Activated CD4-positive, alpha-beta T cell treated with anti-CD3 and anti-CD28 coated beads for 36 hours (primary cell): ENCODE measurements at places on chromosomes 2 and 18. TPM values are rescaled to one million over a fixed set of nuclear protein-coding genes. Genes with fewer than 3 reads are reported as not detected.

DNA sequence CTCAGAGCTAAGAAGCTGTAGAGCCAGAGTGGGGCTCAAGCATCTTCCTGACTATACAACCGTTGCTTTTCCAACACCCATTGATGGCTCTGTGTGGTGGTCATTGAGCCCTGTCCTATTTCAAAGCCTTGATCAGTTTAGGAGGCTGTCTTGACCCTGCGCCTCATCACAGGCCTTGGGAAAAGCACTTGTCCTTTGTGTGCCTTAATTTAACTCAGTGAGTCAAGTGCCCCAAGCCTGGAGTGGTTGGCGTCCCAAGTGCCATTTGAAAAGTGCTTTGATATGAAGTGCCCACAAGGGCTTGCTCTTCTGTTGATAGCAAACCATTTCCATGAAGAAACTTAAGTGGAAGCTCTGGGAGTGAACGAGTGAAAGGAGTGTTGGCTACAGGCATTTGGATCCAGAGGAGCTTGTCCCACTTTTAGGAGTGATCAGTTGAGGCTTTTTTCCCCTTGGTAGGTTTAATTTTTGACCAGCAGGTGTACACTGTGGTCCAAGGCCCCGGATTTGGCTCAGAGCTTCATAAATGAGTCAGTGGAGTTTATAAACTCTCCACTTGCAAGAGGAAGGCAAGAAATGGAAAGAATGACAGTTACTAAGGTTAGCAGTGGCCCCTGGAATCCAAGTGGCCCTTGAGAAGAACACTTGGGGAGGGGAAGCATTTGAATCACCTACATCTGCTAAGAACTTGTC, 50.3 kb downstream of the ACTR2 start:
- H3K4me1 ChIP-seq = peaks cover 12% of the 10 kb centered on the region
- H3K27ac ChIP-seq = no peak overlapping the region
- H3K27me3 ChIP-seq = peaks cover 1% of the 10 kb centered on the region
- no peaks in the 10 kb centered on the region for H3K36me3 ChIP-seq
- no peak overlapping the region for H3K4me3 ChIP-seq

GRCh38 chr18:5294113-5294456, 1.4 kb downstream of the ZBTB14 start:
- peak overlapping the region; percentile 82 for H3K4me3 ChIP-seq
- no peaks in the 10 kb centered on the region for H3K27me3 ChIP-seq
- peaks cover 37% of the 10 kb centered on the region for H3K4me1 ChIP-seq

DNA sequence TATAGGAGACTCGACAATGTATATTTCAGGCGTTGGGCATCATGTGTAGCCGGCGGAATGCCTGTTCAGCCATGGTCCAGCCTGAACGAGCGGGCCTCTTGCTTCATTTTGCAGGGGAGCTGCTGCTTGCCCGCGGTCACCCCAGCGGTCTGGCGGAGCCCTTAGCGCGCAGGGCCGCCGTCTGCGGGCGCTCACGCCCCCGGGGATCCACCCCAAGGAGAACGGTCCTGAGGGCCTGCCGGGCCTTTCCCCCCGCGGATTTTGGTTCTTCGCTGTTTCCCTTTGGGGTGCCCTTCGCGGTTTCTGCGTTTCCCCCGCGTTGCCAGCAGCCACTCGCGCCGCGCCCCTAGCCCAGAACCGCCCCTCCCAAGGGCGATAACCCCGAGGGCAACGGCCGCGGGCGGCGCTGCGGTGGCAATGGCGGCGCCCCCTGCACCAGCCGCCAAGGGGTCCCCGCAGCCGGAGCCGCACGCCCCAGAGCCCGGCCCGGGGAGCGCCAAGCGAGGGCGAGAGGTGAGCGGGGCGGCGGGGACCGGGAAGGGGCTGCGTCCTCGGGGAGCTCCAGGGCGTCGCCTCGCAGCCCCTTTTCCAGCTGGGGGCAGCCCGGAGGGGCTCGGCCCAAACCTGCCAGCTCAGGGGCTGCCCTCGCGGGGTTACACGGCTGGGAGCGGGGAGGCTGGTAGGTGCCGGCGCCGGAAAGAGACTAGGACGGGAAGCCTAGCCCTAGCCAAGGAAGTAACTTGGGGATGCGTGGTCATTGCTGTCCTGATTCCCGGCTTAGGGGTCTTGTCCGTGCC, at the start of gene MFSD2B:
Gene MFSD2B (plus strand): TSS at position 406 of the 797 bp plus-strand sequence. CDS start 12 bp downstream, at position 418.
- no peak for DNase-seq
- no peaks in the 10 kb centered on the region for H3K36me3 ChIP-seq
- H3K27ac ChIP-seq = no peak within 1 kb of the TSS
- H3K4me3 ChIP-seq = no peak within 1 kb of the TSS
- peaks cover 2% of the 10 kb centered on the region for H3K4me1 ChIP-seq
- peaks cover 29% of the 10 kb centered on the region for H3K27me3 ChIP-seq

DNA sequence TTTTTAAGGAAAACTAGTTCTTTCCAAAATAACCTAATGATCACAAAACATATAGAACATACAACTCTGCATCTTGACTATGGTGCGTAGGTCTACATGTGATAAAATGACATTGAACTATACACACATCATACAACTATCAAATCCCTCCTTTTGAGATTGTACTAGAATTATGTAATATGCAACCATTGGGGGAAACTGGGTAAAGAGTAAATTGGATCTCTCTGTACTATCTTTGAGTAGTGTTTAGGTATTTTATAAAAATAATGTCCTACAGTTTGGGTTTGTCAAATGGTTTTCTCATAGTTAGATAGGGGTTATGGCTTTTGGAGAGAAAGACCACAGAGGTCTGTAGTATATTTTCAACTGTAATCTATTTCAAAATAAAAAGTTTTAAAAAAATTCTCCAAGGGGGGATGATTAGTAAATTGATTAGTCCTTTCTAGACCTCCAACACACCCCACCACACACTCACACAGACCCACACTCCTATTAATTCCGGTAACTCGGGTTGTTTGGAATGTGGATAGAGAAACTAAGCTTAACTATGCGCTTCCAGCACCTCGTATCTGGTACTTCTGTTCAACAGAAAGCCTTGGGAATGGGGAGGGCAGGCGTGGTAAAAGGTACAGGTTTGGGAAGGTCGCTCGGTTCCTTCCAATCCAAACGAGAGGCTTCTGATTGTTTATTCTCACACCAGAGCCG, 695 bp upstream of the BIRC6 start:
- H3K4me3 ChIP-seq = peak overlapping the region; percentile 78
- no peak for DNase-seq
- peak overlapping the region; percentile 84 for H3K27ac ChIP-seq
- H3K27me3 ChIP-seq = no peaks in the 10 kb centered on the region

- no peak overlapping the region for H3K27ac ChIP-seq
- H3K36me3 ChIP-seq = no peaks in the 10 kb centered on the region
- no peak for DNase-seq
- no peak overlapping the region for H3K4me3 ChIP-seq
- H3K27me3 ChIP-seq = no peaks in the 10 kb centered on the region
Observed at GRCh38 chr18:71936744-71937143, 607.4 kb downstream of the CBLN2 start.

DNA sequence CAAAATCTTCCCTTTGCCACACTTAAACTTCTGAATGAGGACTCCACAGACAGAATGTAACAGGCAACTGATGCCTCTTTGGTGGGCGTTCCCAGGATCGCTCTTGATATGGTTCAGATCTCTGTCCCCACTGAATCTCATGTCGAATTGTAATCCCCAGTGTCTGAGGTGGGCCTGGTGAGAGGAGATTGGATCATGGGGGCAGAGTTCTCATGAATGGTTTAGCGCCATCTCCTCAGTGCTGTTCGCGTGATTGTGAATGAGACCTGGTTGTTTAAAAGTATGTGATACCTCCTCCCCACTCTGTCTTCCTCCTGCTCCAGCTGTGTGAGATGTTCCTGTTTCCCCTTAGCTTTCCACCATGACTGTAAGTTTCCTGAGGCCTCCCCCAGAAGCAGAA, 111.1 kb upstream of the SLC66A3 start:
- H3K27ac ChIP-seq = no peak overlapping the region
- no peak overlapping the region for H3K4me3 ChIP-seq
- H3K27me3 ChIP-seq = peaks cover 11% of the 10 kb centered on the region

- no peaks in the 10 kb centered on the region for H3K4me1 ChIP-seq
- H3K27ac ChIP-seq = no peak overlapping the region
- H3K4me3 ChIP-seq = no peak overlapping the region
- H3K36me3 ChIP-seq = no peaks in the 10 kb centered on the region
- no peak for DNase-seq
Observed at GRCh38 chr2:6310256-6311215, 555.2 kb downstream of the CMPK2 start.

GRCh38 chr18:62883937-62884735, 168.8 kb downstream of the PHLPP1 start:
- H3K4me3 ChIP-seq = no peak overlapping the region
- no peaks in the 10 kb centered on the region for H3K36me3 ChIP-seq
- no peak for DNase-seq
- H3K27me3 ChIP-seq = no peaks in the 10 kb centered on the region
- H3K4me1 ChIP-seq = peaks cover 18% of the 10 kb centered on the region

DNA sequence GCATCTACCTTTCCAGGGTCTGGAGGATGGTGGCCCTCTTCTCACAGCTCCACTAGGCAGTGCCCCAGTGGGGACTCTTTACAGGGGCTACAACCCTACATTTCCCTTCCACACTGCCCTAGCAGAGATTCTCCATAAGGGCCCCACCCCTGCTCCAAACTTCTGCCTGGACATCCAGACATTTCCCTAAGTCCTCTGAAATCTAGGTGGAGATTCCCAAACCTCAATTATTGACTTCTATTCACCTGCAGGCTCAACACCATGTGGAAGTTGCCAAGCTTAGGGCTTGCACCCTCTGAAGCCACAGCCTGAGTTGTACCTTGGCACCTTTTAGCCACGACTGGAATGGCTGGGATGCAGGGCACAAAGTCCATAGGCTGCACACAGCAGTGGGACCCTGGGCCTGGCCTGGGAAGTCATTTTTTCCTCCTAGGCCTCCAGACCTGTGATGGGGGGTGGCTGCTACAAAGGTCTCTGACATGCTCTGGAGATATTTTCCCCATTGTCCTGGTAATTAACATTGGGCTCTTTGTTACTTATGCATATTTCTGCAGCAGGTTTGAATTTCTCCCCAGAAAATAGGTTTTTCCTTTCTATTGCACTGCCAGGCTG, 53.7 kb upstream of the ST3GAL5 start:
- H3K27me3 ChIP-seq = peaks cover 2% of the 10 kb centered on the region
- no peak overlapping the region for H3K4me3 ChIP-seq
- peaks cover 10% of the 10 kb centered on the region for H3K36me3 ChIP-seq
- no peaks in the 10 kb centered on the region for H3K4me1 ChIP-seq
- DNase-seq = no peak

DNA sequence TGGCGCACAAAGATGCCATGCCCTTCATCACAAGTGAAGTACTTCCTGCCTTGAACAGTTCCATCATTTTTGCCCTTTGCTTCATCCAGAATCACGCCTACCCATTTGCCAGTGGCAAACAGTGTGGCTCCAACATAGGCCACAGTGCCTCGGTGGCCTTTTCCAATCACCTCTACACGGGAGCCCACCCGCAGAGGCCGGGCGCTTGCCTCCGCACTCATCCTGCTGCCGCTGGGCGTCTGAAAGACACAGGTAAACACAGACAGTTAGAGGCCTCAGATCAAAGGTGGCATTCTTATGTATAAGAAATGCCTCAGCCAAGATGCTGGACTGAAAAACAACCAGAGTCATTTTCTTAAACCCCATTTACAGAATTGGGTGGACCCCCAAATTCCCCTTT, 2.1 kb downstream of the DCTN1 start:
- H3K4me1 ChIP-seq = peaks cover 24% of the 10 kb centered on the region
- peaks cover 5% of the 10 kb centered on the region for H3K36me3 ChIP-seq
- no peak overlapping the region for H3K4me3 ChIP-seq
- DNase-seq = no peak
- no peak overlapping the region for H3K27ac ChIP-seq

DNA sequence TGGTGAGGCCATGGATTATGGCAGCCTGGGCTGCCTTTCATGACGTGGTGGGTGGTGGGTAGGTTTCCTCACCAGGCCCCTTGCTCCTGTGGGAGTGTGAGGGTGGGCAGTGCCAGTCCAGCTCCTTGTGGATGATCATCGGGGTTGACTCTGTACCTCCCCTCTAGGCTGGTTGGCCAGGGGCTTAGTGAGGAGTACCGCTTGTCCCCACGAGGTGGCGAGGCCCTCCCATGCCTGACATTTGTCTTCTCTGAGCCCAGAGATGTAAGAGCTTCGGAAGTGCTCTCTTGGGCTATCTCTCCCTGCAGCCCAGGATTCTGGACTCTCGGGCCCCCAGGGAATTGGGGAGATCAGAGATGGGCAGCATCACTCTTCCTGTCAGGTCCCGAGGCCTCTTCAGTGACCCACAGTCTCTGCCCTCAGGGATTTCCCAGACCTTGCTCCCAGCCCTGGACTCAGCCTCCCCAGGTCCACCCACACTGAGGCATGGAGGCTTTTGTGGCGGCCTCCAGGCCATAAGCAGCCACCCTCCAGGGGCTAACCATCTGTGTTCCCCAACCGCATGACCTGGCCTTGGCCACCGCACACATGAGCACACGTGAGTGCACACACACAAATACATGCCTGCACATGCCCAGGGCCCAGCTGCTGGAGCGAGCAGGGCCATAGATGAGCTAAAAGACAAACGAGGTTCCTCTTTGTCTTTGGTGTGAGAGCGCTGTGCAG, 6.5 kb downstream of the SPR start:
- H3K27me3 ChIP-seq = peaks cover 45% of the 10 kb centered on the region
- DNase-seq = peak; percentile 72
- H3K4me3 ChIP-seq = no peak overlapping the region
- no peak overlapping the region for H3K27ac ChIP-seq
- no peaks in the 10 kb centered on the region for H3K4me1 ChIP-seq

- H3K4me1 ChIP-seq = peaks cover 13% of the 10 kb centered on the region
- H3K4me3 ChIP-seq = no peak overlapping the region
- H3K27me3 ChIP-seq = no peaks in the 10 kb centered on the region
- H3K27ac ChIP-seq = no peak overlapping the region
- no peaks in the 10 kb centered on the region for H3K36me3 ChIP-seq
Observed at GRCh38 chr2:186426153-186427016, 59.7 kb upstream of the ZC3H15 start.

DNA sequence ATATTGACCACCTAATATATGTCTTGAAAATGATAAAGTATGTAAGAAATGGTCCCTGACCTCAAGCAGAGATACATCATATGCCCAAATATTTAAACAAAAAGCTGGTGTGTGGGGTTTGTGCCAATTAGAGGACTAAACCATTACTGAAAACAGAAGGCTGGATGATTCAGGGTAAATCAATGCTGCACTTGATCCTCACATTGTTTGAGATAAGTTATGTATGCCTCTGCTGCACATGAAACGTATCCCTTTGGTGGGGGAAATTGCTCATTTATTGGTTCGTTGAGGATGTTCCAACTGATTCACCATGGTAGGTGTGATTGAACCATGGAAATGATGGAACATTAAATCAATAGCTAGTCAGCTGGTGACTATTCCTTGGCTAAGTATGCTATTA, 24.7 kb upstream of the DARS1 start:
- no peak overlapping the region for H3K4me3 ChIP-seq
- H3K36me3 ChIP-seq = no peaks in the 10 kb centered on the region
- H3K27ac ChIP-seq = no peak overlapping the region
- no peaks in the 10 kb centered on the region for H3K27me3 ChIP-seq

RASGRP3 gene
- total RNA-seq = 4.5 TPM

ANKRD62 gene
- not detected for total RNA-seq

DTNB gene
- total RNA-seq = 33.5 TPM

GREB1 gene
- total RNA-seq = 0.65 TPM

RAMP1 gene
- total RNA-seq = 0.30 TPM

C2orf92 gene
- 7.4 TPM for total RNA-seq

PEX13 gene
- 19.9 TPM for total RNA-seq

KLHL14 gene
- total RNA-seq = not detected

GPR35 gene
- total RNA-seq = 4.1 TPM

MC5R gene
- not detected for total RNA-seq

SPRED2 gene
- 6.7 TPM for total RNA-seq
